ENCODE measurements at places on chromosomes 3 and 15.

GRCh38 chr3:2872884-2873283 is 237.3 kb downstream of the IL5RA start:
- DNase-seq, result no peak

- DNase-seq, result no peak
Observed at GRCh38 chr3:153171918-153172317, 9.9 kb downstream of the RAP2B start.

- peak; percentile 92 for DNase-seq
Observed at GRCh38 chr3:172125963-172126457, 86.6 kb downstream of the FNDC3B start.

DNA sequence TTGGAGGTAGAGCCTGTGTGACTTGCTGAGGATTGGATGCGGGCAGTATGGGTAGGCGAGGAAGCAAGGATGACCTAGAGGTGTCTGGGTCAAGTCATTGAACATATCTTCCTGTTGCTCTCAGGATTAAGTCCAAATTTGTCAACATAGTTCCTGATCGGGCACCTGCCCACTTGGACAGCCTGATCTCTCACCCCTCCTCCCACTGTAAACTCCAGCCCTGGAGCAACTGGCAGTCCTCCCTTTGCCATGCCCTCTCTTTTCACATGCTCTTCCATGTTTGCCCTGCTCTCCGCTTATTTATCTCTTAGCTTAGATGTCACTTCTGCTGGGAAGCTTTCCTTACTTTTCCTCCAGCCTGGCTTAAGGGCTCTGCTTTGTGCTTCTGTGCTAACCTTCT is 47.6 kb upstream of the PPP4R2 start:
- DNase-seq, result no peak

DNA sequence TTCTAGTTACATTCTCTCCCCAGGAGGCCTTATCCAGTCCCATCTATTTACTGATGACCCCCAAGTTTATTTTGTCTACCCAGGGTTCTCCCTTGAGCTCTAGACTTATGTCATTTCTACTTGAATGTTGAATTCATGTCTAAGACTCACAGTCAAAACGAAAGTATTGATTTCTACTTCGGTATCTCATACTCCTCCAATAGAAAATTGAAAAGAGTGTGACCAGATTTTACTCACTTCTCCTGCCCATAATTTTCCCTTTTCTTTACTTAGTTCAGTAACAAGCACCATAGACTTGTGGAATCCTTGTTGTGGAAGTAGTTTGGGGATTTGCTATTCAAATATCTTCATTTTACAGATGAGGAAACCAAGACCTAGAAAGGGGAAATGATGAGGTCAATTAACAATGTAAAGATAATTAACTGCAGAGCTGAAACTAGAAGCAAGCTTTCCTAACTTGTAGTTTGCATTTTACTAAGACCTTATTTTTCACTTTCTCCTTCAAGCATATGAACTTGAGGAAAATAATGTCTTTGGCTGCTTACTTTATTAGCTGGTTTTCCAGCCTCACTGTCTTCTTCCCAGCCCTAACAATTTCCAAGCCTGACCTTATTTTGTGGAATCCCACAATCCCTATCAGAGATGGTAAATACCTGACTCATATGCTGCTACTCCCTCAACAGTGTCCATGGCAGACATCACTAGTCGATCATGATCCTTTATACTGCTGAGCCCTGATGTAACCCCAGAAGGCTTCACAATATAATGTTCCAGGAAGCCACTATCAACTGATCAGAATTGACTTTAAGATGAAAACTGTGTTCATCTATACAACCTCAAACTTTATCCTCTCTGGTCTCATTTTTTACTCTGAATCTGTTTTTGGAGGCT is 123.9 kb upstream of the AGBL1 start:
- no peak for DNase-seq

DNA sequence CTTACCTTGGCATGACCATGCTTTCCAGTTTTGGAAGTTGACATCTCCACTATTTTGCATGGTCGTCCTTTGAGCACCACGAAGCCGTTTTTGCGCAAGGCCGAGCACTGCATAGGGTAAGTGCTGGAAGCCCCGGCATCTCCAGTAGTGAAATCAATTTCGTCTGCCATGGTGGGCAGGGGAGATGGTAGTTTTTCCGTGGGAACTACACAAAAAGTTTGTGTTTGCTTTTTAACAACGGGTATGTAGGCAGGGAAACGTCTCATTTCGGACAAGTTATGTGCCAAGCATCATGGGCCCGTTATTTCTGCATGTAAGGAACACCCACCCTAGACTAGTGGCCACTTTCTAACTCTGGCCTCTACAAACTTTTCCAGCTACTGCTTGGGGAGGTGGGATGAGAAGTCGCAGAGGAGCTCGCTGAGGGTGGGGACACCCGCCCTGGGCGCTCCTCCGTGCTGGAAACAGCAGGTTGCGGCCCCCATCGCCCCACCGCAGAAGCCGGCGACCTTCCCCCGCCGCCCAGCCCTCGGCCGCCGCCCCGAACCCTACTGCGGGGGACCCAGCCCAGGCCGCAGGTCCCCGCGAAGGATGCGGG is 701 bp downstream of the EIF5A2 start:
- no peak for DNase-seq

DNA sequence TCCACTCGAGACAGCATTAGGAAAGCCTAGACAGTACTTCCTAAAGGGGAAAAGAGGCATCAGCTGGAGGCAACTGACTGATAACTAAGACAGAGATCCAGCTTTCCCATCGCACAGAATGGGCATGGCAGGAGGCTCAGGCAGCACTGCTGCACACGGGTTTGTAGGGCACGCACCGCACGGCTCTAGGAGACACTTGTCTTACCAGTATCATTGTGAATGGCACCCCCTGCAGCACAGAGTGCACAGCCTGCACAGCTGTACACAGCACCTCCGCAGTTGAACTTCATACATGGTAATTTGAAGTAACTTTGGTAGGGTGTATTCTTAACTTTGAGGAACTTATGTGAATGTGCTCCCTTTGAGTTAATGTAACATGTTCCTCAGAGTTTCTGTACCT is 281.6 kb downstream of the PLCL2 start:
- no peak for DNase-seq

DNA sequence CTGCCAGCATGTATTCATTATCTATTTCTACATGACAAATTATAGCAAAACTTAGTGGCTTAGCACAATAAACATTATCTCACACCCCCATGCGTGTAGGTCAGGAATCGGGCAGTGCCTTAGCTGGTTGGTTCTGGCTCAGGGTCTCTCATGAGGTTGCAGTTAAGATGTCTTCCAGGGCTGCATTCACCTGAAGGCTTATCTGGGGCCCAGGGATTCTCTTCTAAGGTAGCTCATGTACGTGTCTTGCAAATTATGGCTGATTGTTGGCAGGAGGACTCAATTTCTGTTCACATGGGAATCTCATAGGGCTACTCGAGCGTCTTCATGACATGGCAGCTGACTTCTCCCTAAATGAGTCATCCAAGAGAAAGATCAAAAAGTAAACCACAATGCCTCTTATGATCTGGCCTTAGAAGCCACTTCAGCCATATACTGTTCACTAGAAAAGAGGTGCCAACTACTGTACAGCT is 42.9 kb upstream of the TSC22D2 start:
- no peak for DNase-seq

GRCh38 chr3:168288511-168289401 is 193.0 kb upstream of the GOLIM4 start:
- no peak for DNase-seq

GRCh38 chr3:182018361-182018760 is 306.6 kb downstream of the SOX2 start:
- no peak for DNase-seq

GRCh38 chr3:188841906-188842305 is 329.9 kb upstream of the TPRG1 start:
- DNase-seq, result no peak

- DNase-seq, result peak; percentile 44
Observed at GRCh38 chr15:83571820-83572707, 81.9 kb upstream of the ADAMTSL3 start.

- DNase-seq, result peak; percentile 88
Observed at GRCh38 chr15:35545316-35545823, 595 bp downstream of the DPH6 start.

DNA sequence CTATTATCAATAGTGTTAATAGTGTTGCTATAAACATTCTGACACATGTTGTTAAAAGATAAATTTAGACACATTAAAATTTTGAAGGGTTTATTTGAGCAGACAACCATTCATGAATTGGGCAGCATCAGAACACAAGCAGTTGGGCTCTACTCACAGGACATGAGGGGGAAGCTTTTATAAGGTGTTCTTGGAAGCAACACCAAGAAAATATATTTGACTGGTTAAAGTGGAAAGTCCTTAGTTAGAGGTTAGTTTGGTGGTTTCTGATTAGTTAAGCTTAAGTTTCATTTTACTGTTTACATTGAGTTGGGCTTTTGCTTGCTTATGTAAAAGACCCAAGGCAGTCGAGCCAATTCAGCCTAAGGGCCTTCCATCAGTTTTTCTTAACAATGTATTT is 220.7 kb downstream of the CD47 start:
- no peak for DNase-seq

GRCh38 chr15:57436166-57436565 is 59.9 kb downstream of the CGNL1 start:
- no peak for DNase-seq

DNA sequence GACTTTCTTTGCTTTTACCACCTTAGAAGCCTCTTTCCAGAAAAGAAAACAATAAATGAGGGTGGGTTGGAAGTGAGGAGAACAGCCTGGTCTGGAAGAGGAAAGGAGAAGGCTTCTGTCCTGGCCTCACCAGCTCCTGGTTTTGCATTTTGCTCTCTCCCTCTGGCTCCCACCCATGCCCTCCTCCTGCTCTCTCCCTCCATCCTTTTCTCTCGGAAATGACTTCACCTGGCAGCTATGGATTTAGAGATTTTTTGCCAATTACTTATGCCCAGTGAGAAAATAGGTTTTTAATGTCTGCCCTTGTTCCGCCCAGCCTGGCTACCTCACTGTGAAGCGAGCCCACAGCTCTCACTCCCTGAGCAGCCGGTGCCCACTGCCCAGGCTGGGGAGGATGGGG is 77.9 kb upstream of the NTRK3 start:
- peak; percentile 18 for DNase-seq

GRCh38 chr3:190586631-190587011 is 72.7 kb downstream of the IL1RAP start:
- no peak for DNase-seq

DNA sequence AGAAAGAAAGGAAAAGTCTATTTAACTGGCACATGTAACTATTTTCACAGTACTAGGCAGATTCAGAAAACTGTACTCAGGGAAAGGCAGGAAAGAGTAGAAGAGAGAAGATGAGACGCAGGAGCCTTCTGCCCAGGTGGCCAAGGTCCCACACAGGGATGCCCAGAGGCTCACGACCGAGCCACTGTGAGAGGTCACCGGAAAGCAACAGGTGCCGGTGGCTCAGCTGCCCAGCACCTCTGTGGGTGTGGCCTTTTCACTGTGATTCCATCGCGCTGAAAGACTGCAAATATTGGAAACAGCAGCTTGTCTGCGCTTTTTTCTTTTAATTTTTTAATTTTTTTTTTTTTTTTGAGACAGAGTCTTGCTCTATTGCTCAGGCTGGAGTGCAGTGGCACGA is 226.8 kb downstream of the OCA2 start:
- DNase-seq, result no peak

DNA sequence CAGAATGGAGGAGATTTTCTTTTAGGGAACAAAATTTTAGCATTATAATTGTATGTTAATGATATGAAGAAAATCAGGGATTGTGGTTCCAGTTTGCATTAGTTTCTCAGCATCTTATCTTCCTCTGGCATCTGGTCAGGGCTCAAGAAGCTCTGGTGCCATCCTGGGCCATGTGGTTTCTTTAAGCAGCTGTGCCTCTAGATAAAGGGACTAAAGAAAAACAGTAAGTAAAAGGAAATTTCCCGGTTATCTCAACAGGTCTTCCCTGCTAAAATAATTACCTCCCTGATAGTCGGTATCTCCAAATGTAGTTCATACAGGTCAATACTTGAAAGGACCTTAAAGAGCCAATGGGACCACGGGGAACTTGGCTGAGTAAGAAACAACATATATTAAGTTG is 375.1 kb upstream of the RBMS3 start:
- no peak for DNase-seq

DNA sequence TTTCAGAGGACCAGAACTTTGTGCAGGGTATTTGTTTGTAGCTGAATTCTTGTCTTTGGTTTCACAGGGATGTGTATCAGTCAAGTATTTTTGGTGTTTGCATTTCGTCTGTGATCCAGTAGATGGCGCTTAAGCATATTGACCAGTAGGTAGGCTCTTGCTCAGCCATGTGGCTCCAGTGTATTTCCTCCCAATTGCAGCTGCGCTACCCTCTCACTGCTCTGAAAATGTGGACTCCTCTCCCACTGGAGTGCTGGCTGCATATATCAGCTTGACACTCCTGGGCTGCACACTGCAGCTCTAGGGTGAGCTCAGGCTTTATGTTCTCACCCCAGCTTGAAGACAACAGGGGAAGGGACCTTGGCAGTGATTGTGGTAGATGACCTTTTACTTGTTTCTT is 1264.3 kb upstream of the ALCAM start:
- peak; percentile 25 for DNase-seq

DNA sequence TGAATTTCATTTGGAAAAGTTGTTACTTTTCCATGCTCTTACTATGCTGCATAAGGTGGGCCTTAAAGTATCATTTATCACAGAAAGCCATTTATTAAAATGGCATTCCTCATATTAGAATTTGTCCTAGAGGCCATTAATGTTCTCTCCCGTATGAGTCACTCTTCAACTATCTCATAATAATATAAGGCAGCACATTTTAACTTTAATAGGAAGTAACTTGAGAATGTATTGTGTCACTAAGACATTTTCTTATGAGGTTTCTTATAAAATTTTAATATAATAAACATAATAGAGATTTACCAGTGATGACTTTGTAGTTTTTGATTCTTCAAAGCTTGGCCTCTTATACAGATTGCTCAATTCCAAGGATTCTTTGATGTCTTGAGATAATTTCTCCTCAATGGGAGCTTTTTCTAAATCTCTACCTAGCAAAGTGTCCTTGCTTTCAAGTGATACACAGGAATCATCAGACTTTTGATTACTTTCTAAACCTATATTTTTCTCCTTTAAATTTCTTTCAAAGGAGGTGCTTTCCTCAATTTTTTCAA is 74.7 kb downstream of the ZBBX start:
- DNase-seq, result no peak

DNA sequence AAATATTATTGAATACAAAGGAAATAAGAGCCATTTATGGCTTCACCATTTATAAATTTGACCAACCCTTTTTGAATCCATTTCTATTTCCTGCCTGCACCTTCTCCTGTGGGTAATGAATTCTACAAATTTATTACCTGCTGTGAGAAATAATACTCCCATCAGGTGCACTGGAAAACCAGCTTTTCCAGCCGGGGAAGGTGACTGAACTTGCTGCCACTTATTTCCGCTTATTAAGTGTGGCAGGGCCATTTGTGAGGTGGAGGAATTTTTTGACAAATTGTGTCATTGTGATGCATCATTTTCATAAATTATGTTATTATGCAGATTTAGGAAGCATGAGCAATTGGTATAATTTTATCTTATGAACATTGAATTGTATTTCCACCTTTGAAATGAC is 151.1 kb downstream of the SQOR start:
- DNase-seq, result no peak

DNA sequence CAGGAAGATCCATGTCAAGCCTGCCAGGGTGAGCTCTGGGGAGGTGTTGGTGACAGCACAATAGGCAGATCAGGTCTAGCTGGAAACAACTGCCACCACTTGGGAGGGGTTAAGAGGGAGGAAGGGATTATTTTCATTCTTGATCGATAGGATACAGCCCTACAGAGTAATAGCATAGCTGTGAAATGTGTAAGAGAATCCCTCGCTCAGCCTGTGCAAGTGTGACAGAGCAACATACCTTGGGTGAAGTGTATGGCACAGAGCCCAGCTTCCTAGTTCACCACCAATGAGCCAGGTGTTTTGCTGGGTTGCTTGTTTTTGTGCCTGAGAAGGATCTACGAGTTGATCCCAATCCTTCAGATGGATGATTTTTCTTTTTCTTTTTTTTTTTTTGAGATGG is 9.2 kb upstream of the DCUN1D1 start:
- no peak for DNase-seq

Data from muscle of back (tissue), 13 donors.